ENCODE measurements at places on chromosomes 7 and 10. TPM values are rescaled to one million over a fixed set of nuclear protein-coding genes. Genes with fewer than 3 reads are reported as not detected.
A peak's percentile ranks its signal among the peaks of the same experiment; 100 is the strongest.

Gene NOM1
- 1.8 TPM for polyA plus RNA-seq

- DNase-seq = no peak
Measured at GRCh38 chr10:11430421-11431215, 180.8 kb downstream of the USP6NL start.

- no peak for DNase-seq
Measured at GRCh38 chr7:25832929-25833328, 319.1 kb upstream of the NFE2L3 start.

DNA sequence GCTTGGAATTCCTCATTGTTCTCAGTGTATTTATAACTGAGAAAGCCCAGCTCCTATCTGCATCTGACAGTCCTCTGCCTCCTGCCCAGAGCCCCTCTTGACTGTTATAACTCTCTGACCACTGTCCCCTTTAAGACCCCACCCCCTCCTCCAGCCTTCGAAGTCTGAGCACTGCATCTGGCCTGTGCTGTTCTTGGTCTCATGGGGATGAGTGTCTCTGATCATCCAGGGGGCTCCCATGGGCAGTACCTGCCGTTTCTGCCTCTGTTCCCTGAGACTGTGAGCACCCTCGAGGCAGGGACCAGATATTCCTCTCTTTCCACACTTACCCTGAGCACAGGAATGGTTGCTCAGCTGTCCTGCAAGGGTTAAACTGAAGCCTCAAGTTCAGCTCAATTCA lies 7.7 kb downstream of the GHRHR start:
- no peak for DNase-seq

GRCh38 chr10:72086466-72087391 lies 1.6 kb downstream of the SPOCK2 start:
- peak; percentile 79 for DNase-seq

DNA sequence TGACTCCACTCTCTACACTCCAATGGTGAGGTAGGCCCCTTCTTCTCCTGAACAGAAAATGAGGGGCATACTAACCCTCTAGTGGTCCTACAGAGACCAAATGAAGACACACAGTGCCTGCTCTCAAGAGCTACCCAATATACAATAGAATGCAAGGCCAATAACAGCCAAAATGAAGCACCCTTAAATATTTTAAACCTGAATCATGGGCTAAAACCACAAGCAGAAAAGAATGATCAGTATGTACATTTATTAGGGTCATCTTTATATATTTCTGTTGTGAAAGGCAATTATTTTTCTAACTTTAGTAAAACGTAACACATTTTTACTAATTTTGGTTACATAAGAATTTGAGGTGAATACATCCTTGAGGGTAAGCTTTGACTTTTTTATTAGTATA lies 49.9 kb upstream of the COL1A2 start:
- DNase-seq = no peak

- DNase-seq = no peak
Measured at GRCh38 chr7:137670222-137671064, 176.3 kb downstream of the DGKI start.

DNA sequence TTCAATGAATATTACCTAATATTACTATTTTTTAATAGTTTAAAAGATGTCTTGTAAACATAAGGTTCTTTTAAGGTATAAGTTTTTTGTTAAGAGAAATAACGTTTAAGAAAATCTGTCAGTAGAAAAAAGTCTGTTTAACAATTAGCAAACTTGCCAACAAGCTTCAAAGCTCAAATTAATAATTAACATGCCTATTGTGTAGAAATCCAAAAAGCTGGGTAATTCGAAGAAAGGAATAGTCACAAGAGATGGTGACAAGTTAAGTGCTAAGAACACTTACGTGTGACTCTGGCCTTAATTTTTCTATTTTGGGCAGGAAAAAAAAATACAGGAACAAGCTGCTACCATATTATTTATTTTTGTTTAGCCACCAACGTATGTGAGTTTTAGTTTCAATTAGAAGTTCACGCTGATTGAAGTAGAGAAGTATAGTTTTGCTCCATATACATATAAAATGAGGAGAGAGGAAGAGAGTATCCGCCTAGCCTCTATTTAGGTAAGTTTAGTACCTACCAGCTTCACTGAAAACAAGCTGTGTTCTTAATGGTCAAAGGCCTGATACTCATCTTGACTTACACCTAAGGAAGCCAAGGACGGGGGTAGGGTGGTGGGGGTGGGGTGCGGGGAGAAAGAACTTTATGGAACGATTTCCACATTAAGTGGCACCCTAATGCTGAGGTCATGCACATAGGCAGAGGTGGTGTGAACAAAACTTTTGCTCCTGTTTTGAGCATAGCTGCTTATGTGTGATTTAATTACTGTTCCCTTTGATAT lies 43.4 kb upstream of the AGBL3 start:
- DNase-seq = no peak

Gene COBL
- polyA plus RNA-seq = not detected

Gene NRCAM
- 0.47 TPM for polyA plus RNA-seq

- no peak for DNase-seq
Measured at GRCh38 chr10:2509081-2509531, 558.2 kb upstream of the PFKP start.

Gene MMP21
- not detected for polyA plus RNA-seq

DNA sequence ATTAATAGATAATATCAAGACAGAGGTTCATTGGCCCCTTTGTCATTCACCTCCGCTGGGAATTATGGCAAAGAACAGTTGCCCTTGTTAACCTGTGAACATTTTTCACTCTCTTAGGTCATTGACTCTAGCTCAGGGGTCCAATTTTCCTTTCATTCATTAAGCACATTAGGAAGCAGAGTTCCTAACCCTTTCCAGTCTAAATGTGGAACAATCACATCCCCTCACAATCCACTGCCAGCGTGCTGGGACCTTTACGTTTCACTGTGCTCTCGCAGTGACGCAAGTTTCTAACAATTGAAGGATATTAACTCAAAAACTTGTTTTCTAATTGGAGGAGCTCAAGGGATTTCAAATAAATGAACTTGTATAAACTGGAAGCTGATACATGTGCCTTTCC lies 79.3 kb upstream of the MEOX2 start:
- no peak for DNase-seq

Gene PTTG1IP2
- polyA plus RNA-seq = not detected

Gene MSS51
- 0.43 TPM for polyA plus RNA-seq

- DNase-seq = no peak
Measured at GRCh38 chr7:159023206-159023605, 121.5 kb downstream of the VIPR2 start.
